ENCODE measurements at places on chromosomes 12 and 14.

DNA sequence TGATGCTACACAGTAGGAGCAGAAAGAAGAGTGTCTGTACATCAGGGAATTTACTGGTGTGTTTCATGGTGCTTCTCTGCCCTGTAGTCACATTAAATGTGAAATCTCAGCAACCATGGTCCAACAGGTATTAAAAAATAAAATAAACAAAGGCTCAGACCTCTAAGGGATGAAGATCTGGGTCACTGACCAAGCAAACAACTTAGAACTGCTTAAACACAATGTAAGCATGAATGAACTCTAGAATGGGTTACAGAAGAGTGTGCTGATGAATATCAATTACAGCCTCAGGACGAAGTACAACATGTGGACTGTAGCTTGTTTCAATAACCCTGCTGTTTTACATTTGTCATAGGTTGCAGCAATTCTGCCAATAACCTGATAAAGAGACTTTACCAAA is 47.4 kb downstream of the SLC35F4 start:
- no peak for DNase-seq

DNA sequence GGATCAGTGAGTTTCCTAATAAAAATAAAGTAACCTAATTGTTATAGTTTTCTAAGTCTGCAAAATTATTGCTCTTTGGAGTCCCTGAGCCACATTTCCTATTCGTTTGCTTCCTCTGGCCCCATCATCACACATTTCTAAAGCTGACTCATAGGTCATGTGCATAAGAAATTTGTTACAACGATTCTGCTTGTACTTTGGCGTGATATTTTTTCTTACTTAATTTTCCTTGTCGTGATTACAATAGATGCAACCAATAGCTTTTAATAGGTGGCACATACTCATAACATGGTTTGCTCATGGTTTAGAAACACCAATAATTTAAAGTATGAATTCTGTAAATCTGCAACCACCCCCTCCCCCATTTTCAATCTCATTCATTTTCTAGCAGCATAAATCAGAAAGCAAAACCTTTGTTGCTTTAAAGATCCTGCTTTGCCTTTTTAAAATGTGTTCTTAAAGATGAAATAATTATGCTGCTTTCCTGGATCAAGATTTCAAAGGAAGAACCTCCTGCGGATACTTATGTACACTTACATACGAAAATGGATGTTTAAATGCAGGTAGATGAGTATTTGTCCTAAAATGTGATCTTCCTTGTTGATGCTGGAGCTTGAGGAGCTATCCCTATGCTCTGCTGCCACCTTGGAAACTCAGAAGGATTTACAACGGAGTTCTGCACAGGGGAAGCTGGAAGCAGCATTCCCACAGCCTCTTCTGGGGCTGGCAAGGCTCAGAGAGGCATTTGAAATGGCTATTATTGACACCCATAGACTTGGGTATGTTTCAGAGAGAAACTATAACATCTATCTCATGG is 1.7 kb upstream of the FLRT2 start:
- peak; percentile 32 for DNase-seq

DNA sequence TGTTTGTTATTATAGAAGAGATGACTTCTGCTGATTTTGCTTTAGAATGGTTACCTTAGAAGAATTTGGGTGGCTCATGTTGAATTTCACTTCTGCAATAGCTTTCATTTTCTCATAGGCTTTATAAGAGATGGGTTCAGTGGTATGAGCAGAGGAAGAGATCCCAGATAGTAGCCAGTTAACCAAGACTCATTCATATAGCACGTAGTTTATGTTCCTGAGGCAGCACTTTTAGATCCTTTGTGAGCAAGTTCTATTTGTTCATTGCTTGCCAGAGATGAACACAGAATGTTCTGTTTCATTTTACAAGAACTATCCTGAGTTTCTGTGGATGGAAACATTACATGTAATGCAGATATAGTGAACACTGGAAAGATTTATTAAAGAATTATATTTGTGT is 32.2 kb downstream of the RAB21 start:
- no peak for DNase-seq

- DNase-seq, result no peak
Measured at GRCh38 chr14:71332476-71332875, 425.2 kb downstream of the PCNX1 start.

DNA sequence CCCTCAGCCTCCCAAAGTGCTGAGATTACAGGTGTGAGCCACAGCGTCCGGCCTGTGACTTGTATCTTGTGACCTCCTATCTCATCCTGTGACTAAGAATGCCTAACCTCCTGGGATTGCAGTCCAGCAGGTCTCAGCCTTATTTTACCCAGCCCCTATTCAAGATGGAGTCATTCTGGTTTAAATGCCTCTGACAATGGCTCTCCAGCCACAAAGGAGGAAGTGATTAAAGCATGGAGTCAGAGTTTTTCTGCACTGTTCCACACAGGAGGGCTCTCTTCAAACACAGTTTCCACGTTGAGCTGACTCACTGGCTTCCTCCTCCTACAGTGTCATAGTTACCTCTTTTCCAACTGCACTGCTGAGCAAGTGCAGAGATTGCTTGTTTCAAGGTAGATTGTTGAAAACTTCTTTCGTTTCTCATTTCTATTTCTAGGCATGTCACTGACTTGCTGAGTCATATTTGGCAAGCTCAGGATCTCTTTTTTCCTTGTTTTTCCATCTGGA is 383.8 kb downstream of the PCNX1 start:
- no peak for DNase-seq

DNA sequence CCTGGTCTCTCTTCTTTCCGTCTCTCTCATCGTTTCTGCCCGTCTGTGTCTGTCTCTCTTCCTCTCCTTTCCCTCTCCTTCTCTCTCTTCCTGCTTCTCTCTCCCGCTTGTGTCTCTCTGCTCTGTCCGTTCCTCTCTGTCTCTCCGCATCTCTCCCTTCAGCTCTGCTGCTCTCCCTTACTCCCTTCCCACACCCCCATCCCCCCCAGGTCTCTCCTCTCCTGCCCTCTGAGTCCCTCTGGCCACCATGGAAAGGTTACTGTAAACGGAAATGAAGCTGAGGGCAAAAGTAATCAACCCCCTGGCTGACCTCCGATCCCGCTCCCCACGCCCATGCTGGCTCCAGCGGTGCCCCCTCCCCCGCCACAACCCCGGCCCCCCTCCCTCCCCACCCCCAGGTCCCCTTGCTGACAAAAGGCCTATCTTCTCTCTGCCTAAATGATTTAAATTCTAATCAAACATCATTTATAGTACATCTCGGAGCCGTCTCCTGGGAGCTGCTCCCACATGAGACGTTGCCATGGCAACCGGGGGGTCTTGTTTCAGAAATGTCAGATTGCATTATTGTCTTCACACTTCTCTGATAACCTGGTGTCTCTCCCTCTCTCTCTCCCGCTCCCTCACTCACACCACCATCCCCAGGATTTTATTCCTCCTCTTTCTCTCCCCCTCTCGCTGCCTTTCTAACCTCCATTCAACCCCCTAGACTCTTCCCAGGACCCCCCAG is 203.8 kb downstream of the RBM19 start:
- DNase-seq, result no peak
